ENCODE measurements at places on chromosomes 5 and 9.

DNA sequence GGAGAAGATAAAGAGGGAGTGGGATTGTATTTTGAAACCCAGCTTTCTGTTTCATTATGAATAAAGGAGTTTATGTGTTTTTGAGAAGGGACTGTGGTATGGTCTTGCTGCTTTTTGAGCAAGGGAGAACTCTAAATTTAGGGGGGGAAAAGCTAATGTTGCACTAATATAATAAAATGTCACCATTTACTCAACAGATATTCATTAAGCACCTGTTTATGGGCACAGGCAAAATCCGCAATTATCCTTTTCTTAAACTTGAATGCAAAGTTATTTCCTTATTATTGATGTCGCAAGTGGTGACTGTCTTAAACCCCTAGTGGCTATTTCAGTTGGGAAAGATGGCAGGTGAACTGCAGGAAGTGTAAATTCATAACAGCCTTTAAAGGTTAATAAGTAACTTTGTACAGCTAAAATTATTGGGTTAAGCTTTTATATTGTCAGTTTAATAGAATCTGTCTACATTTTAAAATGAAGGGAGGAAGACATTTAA is 1.5 kb downstream of the CDC42SE2 start:
- peak; percentile 24 for DNase-seq

DNA sequence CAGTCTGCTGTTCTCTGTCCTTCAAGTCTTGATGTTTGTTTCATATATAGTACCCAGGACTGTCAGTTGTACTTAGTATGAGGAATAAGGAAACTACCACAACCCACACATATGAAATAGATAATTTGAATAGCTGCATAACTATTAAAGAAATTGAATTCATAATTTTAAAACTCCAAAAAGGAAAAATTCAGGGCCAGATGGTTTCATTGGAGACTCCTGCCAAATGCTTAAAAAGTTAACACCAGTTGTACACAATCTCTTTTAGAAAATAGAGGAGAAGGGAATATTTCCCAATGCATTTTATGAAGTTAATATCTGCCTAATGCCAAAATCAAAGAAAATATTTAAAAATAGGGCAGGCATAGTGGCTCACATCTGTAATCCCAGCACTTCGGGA is 24.6 kb upstream of the SPIN1 start:
- DNase-seq, result no peak

- peak; percentile 66 for DNase-seq
These were observed 52.0 kb upstream of the TJP2 start for GRCh38 chr9:69122082-69122548.

GRCh38 chr5:97365163-97365845 is 182.3 kb upstream of the RIOK2 start:
- DNase-seq, result no peak

GRCh38 chr5:179387151-179388110 is 42.2 kb upstream of the ADAMTS2 start:
- no peak for DNase-seq

DNA sequence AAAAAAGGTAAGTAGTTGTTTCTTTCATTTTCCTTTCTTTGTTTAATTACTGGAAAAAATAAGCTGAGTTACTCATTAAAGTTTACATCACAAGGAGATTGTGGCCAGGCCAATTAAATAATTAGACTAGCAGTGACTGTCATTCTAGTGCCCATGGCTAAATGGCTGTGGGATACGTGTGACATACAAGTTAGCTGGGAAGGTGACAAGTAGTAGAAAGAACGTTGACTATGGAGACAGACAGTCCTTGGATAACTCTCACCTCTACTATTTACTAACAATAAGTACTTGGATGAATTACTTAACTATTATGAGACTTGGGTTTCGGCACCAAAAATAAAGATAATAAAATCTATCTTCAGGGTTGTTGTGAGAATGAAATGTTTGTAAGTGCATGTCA is 7.0 kb upstream of the LOX start:
- no peak for DNase-seq

DNA sequence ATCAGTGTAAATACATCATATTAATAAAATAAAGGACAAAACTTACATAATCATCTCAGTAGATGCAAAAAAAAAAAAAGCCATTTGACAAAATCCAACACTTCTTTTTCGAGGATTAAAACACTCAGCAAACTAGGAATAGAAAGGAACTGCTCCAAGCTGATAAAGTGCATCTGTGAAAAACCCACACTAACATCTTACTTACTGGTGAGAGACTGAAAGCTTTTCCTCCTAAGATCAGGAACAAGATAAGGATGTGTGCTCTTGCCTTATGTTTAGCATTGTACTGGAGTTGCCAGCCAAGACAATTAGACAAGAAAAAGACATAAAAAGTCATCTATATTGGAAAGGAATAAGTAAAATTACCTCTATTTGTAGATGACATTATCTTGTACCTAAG is 120.2 kb upstream of the SAP30L start:
- DNase-seq, result no peak

DNA sequence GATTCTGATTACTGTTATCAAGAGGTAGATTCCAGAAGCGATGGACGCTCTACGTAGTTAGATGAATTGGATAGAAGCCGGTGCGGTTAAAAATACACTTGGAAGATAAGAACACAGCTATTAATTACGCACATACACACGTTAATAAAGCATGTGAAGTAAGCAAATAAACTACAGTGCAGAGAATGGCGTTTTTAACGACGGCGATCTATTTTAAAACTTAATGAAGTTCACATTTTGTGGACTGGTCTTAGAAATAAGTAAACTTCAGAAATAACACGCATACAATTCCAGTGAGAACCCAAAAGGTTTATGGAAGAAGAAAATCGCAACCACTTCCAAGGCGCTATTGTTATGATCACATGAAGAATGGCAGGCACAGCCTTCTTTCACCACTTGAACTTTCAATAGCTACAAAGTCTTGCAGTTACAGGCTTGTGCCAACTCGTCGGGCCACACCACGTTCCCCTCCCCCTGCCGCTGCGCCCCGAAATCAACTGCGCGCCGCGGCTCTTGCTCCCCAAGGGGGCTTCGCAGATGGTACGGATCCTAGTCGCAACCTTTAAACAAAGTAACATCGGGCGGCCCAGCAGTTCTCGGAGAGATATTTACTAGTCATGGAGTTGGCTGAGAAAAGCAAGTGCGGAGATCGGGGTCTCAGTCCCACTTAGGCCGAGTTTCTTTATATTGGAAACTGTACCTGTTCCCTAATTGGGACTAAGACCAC is 866 bp upstream of the SEMA6A start:
- DNase-seq, result no peak

- no peak for DNase-seq
These were observed 234.6 kb downstream of the CDK5RAP2 start for GRCh38 chr9:120345379-120345778.

- DNase-seq, result no peak
These were observed 69.2 kb upstream of the NEK6 start for GRCh38 chr9:124188331-124189110.

DNA sequence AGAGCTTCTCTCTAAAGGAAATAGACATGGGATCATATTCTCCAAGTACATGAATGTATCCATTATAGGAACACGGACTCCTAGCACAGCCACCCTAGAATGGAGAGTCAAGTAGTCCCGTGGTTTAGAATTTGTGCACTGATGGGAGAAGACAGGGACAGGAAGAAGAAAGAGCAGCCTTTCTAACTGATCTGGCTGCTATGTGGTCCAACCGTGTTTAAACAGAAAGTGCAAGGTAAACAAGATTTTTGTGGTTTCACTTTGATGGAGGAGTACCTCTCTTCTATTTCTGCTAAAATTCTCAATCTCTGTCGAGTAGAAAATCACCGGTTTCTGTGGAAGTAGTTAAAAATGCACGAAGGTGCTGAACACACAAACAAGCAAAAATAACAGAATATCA is 171.3 kb downstream of the ST8SIA4 start:
- DNase-seq, result peak; percentile 9

- DNase-seq, result no peak
These were observed 100.1 kb downstream of the SVEP1 start for GRCh38 chr9:110479481-110479880.

GRCh38 chr5:22500556-22500955 is 352.6 kb downstream of the CDH12 start:
- no peak for DNase-seq

- no peak for DNase-seq
These were observed 10.7 kb upstream of the COL5A1 start for GRCh38 chr9:134630861-134631260.

DNA sequence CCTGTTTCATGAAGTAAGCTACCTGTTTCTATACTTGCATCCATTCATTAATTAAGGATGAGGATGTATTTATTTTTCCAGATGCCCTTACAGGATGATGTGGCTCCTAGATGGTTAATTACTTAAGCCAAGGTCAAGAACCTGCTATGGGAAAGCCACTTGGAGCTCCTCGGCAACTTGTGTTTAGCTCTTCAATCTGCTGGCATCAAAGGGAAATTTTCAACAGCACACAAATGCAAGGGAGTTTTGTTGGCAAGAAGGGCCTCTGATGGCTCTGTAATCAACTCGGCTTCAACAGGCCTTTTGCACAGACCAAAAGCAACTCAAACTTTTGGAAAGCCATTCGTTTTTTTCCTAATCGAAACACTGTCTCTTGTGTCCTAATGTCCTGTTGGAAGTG is 125.3 kb downstream of the EFNA5 start:
- DNase-seq, result no peak

DNA sequence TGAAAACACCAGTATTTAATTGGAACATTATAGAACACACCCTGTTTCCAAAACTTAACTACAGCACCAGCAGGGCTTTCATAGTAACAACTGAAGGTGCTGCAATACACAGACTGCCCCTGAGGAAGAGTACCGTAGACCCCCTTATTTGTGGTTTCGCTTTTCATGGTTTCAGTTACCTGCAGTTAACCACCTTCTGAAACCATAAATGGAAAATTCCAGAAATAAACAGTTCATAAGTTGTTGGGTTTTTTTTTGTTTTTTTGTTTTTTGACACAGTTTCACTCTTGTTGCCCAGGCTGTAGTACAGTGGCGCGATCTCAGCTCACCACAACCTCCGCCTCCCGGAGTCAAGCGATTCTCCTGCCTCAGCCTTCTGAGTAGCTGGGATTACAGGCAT is 9.5 kb upstream of the GLDC start:
- DNase-seq, result no peak

DNA sequence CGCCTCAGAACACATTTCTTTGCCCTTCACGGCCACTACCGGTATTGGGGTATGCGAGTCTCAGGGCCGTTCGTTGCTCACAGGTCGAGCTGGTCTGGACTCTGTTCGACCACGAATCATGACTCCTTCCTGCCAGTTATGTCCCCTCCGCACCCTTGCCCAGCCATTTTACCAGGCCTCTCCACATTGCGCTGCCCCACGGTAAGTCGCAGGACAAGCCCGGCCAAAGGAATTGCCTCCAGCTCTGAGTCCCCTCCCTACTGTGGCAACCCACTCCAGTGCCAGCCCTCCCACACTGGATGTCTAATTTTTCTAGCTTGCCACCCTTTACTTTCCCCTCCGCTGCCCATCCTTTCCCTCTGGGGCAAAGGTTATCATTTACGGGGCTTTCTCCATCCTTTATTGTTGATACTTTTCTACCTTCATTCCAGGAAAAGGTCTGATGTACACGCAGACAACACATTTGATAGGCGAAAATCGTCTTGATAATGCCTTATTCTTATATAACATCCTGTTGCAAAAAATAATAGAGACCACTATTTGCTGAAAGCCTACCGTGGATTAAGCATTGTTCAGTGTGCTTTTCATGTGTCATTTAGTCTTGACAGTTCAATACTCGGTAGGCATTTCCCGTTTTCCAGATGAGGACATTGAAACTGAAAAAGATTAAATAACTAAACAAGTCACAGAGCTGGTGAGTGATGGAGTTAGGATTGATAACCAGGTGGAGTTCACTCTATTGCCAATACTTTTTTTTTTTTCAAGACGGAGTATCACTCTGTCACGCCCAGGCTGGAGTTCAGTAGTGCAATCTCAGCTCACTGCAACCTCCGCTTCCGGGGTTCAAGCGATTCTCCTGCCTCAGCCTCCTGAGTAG is 958 bp upstream of the HSPA5 start:
- no peak for DNase-seq

- DNase-seq, result peak; percentile 8
These were observed 268.2 kb downstream of the ISL1 start for GRCh38 chr5:51651476-51651875.

DNA sequence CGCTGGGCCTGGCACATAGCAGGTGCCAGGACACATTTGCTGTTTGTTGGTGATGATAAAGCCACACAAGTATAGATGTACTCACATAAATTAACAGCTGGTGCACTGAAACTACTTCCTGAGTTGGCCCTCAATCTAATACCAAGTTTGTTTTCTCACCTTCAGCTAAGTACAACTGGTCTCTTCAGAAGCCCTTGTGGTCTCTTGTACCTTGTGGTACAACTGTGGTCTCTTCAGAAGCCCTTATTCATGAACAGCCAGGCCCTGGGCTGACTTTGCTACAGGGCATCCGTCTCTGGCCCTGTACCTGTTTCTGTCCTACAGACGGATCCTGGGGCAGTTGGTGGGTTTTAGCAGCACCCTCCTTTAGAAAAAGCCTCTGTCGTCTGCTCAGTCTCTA is 81.5 kb downstream of the DAB2IP start:
- DNase-seq, result no peak
